ENCODE measurements at places on chromosomes 2 and 18.

GRCh38 chr2:71884303-71885042, 263.2 kb downstream of the CYP26B1 start:
- DNase-seq, result no peak

- DNase-seq, result no peak
Measured at GRCh38 chr18:3877678-3878077, 427.7 kb downstream of the TGIF1 start.

GRCh38 chr2:69798290-69798908, 31.1 kb upstream of the GMCL1 start:
- DNase-seq, result no peak

DNA sequence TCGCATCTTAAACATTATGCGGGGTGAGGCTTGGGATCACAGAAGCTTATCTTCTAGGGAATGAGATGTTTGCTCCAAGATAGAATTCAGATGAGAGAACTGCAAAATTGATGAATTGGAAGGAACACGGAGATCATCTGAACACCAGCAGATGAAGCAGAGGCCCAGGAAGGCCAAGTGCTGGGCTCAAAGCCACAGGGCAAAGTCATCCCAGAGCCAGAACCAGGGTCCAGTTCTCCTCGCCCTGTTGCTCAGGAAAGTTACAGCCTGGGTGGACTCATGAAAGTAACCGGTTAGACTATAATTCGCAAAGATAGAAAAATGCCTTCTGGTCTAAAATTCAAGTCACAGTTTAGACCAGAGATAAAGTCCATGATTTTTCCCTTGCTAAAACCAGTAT, 456.1 kb upstream of the ID2 start:
- no peak for DNase-seq

GRCh38 chr18:31426021-31426420, 21.5 kb upstream of the DSG3 start:
- DNase-seq, result no peak

GRCh38 chr18:35179906-35180305, 60.9 kb upstream of the ZNF397 start:
- no peak for DNase-seq

DNA sequence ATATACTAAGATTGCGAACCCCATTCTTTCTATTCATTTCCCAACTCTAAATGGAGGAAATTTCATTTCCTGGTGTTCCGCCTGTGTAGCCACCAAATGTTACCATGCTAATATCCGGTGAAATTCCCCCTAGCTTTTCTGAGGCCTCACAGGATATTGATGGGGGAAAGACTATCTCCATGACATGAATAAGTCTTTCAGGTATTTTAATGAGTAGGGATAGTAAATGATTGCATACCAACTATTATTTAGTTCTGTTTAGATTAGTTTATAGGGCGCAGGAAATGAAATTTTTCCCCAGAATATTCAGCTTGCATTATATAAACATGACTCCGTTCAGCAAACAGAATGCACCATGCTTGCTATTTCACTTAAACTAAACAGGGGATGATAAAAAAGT, 55.4 kb downstream of the COL5A2 start:
- no peak for DNase-seq

Measured in CD4-positive, alpha-beta T cell treated with Interleukin-10 for 1 hour (primary cell).